Mesenteric fat pad (tissue), 1 donor: ENCODE measurements at places on chromosomes 5 and 9. TPM values are rescaled to one million over a fixed set of nuclear protein-coding genes. Genes with fewer than 3 reads are reported as not detected.

GRCh38 chr5:14364576-14365472 lies 216.8 kb upstream of the OTULINL start:
- no peak for DNase-seq

- DNase-seq: no peak
Measured at GRCh38 chr5:160213537-160213936, 15.8 kb upstream of the FABP6 start.

The TLX3 gene
- total RNA-seq: not detected

The SKP2 gene
- 15.1 TPM for total RNA-seq
